ENCODE measurements at places on chromosomes 6 and 20.

DNA sequence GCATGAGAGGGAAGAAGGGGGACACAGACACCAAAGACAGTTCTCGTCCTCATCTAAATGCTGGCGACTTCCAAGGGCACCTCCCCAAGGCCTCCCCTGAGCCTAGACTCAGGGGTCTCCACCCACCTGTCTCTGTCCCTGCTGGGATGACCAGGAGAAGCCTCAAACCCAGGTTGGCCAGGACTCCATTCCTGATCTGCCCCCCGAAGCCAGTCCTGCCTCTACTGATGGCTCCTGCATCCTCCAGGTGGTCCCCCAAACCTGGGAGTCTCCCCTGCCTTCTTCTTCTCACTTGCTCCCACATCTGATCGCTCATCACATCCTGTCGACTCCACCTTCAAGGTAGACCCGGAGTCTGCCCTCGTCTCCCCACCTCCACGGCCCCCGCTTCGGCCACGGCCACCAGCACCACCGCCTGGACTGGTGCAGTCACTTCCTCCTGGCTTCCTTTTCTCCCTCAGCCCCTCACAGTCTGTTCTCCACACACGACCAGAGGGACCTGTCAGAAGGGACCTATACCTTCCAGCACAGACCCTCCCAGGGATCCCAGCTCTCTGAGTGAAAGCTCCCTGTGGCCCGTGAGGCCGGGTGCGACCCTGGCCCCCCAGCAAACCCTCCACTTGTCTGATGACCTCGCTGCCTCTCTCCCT, 92.1 kb downstream of the CEBPB start:
- no peak for DNase-seq

DNA sequence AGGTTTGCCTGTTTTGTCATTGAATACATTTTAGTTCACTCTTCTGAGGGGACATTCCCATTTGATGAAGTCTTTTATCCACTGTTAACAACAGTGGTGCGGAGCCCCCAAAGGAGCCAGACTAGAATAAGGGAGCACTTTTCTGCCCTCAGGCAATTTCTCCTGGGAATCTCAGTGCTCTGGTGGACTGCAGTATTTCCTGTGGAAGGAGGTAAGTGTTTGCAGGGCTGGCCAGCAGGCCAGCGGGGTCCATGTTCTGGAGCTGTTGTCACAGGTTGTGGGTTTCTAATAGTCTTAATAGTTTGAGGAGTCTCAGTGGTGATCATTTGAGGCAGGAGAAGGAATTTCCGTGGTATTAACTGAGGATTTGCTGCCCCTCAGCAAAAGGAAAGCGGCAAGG, 83.5 kb downstream of the ASXL1 start:
- DNase-seq = peak; percentile 13

- no peak for DNase-seq
Observed at GRCh38 chr20:47588158-47588557, 86.5 kb downstream of the NCOA3 start.

GRCh38 chr6:163985710-163986109, 571.2 kb downstream of the QKI start:
- DNase-seq = no peak

GRCh38 chr6:105320271-105320670, 82.6 kb downstream of the PREP start:
- no peak for DNase-seq

GRCh38 chr6:101236709-101237108, 156.8 kb upstream of the GRIK2 start:
- no peak for DNase-seq

DNA sequence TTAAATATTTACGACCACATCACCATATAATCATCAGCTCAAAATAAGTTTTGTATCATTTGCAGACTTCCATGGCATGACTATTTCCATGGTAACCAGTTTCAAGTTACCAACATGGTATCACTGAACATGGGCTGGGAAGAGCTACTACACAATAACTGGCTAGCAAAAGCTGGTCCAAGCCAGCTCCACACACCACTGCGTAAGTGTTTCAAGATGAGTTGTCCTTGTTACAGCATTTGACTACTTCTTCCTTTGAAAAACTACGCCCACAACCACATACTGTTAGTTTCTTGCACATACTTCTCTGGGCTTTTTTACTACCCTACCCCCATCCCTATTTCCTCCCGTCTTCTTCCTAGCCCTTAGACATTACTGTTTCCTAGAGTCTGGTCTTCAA, 8.5 kb downstream of the CD164 start:
- DNase-seq = peak; percentile 57

DNA sequence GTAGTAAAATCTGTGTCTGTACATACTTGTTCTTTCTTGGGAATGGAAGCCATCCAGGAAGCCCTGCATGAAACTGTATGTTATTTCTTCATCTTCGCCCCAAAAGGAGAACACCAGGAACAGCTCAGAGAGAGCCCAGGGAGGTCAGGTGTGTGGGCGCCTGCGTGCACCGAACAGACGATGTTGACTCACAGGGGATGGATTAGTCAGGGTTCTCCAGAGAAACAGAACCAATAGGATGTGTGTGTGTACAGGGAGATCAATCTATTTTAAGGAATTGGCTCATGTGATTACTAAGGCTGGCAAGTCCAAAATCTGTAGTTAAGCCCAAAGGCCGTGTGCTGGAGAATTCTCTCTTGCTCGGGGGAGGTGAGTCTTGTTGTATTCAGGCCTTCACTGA, 45.7 kb downstream of the RNASET2 start:
- DNase-seq = peak; percentile 34

DNA sequence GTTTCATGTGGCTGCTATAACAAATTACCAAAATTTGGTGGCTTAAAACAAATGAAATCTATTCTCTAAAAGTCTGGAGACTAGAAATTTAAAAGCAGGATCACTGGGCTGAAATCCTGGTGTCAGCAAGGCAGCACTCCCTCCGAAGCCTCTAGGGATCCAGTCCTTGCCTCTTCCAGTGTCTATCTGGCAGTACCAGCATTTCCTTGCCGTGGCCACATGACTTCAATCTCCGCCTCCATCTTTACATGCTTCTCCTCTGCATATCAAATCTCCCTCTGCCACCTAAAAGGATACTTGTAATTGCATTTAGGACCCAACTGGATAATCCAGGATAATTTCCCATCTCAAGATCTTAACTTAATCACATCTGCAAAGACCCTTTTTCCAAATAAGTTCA, 30.2 kb downstream of the ARHGAP18 start:
- no peak for DNase-seq

GRCh38 chr20:35174458-35175216, 2.8 kb downstream of the PROCR start:
- DNase-seq = no peak

DNA sequence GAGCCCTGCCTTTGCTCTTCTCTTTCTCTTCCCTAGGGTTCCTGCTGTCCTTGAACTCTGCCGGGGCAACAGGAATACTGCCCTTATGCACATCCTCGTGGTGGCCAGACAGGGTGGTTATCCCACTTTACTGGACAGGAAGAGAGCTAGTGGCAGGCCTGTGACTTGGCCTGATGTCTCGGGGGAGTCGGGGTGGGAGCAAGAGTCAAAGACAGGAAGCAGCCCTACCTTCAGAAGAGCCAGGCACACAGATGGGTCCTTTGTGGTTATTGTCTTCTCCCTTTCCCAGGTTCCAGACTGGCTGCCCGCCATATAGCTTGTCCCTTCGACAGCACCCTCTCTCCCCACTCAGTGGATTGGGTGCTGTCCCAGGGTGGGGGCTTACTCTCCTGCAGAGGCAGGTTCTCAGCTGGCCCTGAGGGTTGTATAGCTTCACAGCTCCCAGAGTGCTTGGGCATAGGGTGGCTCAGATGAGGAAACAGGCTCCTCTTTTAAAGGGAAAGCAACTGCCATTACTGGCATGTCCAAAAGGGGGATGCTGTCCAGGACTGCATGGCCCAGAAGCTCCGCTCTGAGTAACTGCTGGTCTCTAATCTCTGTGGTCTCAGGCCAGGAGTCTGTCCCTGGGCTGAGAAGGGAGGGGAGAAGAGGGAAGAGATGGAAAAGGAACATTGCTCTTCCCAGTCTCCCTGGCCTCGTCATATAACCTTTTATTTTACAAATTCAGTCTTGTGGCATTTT, 17.3 kb downstream of the PLCG1 start:
- DNase-seq = no peak

GRCh38 chr6:137867685-137868509, 838 bp downstream of the TNFAIP3 start:
- peak; percentile 65 for DNase-seq

DNA sequence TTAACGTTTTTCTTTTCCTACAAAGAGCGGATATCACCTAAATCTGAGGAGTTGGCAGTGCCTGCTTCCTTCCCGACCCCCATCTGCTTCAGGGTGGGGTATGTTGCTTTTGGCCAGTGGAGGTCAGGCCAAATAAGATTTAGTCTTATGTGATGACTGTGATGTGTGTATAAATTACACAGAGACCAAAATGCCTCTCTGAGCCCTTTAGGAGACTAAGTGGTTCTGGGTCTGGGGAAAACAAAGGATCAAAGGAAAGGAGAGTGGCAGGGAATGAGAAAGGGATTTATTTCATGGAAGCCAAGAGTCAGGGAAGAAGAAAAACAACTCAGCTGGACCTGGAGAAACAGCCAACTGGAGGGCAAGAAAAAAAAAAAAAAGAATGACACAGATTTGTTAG, 39.1 kb upstream of the TBC1D7 start:
- no peak for DNase-seq

DNA sequence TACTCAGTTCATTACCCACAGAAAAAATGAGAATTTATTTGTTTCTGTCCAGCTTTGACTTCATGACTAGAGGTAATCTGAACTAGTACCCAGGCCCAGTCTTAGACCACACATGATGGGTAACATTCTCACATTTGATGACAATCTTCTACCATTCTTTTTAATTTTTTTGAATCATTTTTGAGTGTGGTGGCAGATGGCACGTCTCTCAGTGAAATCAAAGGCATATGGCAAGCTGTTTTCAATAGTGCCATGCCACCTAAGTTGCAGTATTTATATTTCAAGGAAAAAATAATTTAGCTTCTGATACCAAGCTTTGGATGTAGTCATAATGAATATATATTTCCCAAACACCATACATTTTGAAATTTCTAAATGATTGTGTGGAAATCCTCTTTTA, 88.8 kb upstream of the HS3ST5 start:
- no peak for DNase-seq

GRCh38 chr6:163354085-163354484, 60.4 kb upstream of the QKI start:
- no peak for DNase-seq

DNA sequence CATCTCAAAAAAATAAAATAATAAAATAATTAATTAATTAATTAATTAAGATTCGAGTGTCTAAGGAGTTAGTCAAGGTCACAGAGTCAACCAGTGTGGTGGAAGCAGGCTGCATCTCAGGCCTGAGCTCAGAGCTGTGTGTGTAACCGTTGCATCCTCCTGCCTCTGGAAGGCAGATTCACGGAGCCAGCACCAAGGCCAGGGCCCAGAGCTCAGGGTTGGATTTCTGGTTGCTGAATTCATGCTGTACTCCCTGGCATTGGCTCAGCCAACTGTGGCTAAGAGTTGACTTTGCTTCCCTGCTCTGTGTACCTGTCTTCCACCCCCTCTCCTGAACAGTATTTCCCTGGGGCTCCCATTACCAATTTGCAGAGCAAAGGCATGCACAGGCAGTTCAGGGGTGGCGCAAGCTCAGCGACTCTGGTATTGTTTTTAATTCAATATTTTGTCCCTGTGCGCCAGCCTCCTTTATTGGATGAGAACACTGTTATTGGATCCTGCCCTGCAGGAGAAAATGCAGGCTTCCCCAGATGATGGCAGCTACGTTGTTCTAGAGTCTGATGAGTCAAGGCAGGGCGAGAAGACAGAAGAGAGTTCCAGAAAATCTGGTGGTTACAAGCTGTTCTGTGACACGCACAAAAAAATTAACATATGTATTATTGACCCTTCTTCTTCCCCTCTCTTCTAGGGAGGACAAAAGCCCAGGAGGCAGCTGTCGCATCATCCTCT, 12.3 kb upstream of the CTNNBL1 start:
- DNase-seq = no peak

- no peak for DNase-seq
Observed at GRCh38 chr6:145878591-145879295, 64.1 kb upstream of the FBXO30 start.

DNA sequence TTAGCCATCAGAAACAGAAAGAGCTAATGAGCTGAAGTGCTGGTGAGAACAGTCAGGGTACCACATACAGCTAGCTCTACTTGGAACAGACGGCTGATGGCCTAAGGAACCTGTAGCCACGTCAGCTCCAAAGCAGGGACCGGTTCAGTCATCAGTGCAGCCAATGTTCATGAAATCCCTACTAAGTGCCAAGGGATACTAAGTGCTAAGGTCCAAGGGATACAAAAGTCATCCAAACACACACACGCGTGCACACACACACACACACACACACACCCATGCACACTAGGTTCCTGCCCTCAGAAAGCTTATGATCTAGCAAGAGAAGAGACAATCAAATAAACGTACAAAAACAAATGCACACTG, 53.6 kb downstream of the MAP3K5 start:
- no peak for DNase-seq

DNA sequence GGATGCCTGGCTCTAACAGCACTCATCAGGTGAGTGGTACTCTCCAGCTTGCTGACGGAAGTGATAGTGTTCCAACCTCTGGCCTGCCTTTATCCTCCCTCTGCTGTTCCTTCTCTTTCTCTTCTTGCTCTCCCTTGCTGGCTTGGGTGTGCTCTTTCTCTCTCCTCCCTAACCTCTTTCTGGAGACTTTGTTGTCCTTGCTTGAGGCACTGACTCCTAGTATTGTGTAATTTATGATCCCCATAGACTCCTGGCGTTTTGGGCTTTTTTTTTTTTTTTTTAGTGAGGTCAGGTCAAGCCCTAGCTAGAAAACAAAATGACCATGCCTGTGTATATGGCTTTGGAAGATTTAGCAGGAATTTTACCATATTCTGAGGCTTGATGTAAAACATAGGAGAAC, 84.7 kb upstream of the MRAP2 start:
- DNase-seq = no peak

GRCh38 chr6:19552588-19552987, 284.6 kb upstream of the ID4 start:
- no peak for DNase-seq

GRCh38 chr6:163806755-163807499, 392.4 kb downstream of the QKI start:
- no peak for DNase-seq

- no peak for DNase-seq
Observed at GRCh38 chr20:48776306-48776705, 51.5 kb downstream of the PREX1 start.

- DNase-seq = no peak
Observed at GRCh38 chr6:134531188-134531551, 213.3 kb upstream of the SGK1 start.

- no peak for DNase-seq
Observed at GRCh38 chr6:150238846-150239407, 96.1 kb downstream of the PPP1R14C start.

DNA sequence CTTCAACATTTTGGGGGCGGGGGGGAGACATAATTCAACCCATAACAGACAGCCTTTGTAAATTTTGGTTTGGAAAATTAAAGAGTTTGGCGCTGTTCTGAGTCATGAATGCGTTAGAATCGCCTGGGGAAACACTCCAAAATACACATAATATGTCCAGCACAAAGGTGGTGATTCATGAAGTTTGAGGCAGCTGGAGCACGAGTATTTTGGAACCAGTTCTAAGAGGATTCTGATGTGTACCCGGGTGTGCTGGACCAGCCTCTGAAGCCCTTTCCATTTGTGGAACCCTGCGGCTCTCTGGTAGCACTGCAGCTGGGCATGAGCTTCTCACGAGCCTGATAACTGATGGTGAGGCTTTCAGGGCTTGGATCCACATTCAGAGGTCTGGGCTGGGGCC, 4.7 kb downstream of the GMPR start:
- no peak for DNase-seq

GRCh38 chr6:127966616-127967015, 65.8 kb upstream of the THEMIS start:
- DNase-seq = no peak

- no peak for DNase-seq
Observed at GRCh38 chr6:116221911-116222310, 32.0 kb downstream of the TSPYL4 start.

All from stimulated activated CD8-positive, alpha-beta memory T cell treated with anti-CD3 and anti-CD28 coated beads, Interleukin-4, amount 100 ng/mL, for 48 hours (primary cell).